ENCODE measurements at places on chromosomes 5 and 9.

- no peak for DNase-seq
Measured at GRCh38 chr9:7613931-7614330, 185.6 kb downstream of the DMAC1 start.

DNA sequence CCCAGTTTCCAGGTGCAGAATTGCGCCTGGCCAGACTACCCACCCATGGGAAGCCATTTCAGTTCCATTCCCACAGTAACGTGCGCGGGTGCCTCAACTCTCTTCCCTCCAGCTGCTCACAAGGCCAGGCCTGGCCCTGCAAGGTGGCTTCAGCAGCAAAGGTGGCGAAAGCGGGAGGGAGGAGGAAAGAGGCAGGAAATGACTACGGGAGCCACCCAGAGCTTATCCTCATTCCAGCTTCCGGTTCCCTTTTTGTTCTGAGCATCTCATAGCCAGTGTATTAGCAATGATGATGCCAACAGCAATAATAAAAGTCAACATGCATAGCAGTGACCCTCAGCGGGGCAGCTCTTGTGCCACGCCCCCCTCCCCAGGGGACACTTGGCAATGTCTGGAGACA is 101.5 kb upstream of the BOD1 start:
- DNase-seq: peak; percentile 41

DNA sequence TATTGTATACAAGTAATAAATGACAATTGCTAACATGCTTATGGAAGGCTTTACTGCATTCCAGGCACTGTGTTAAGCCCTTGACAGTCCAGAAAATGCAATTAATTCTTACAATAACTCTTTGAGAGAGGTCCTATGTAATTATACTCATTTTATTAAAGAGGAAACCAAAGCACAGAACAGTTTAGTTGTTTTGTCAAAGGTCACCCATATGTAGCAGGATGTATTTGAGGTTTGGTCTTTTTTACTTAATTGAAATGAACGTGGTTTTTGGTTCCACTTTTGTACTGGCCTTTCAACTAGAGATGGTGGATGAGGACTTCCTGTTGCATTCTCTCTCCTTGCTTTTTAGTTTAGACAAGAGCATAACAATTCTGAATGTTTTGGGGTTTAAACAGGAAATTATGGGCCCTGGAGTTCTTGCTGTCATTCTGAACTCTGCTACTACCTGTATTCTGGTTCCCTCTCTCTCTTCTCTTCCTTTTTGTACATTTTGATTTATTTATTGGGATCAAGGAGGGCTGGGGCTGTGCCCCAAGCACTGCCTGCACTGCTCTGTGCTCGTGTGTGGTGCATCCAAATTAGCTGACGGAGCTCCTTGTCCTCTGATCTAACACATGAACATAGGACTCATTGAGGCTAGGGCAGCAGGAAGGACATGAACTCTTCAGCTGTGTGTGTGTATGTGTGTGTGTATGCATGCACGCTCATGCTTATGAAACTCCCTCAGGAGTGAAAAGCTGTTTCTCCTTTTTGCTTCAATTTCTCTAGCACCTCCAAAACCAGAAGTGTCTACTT is 47.4 kb downstream of the SLC28A3 start:
- DNase-seq: no peak

GRCh38 chr5:32326216-32326772 is 13.6 kb upstream of the MTMR12 start:
- DNase-seq: no peak

- no peak for DNase-seq
Measured at GRCh38 chr9:109801484-109801883, 21.5 kb downstream of the PALM2AKAP2 start.

DNA sequence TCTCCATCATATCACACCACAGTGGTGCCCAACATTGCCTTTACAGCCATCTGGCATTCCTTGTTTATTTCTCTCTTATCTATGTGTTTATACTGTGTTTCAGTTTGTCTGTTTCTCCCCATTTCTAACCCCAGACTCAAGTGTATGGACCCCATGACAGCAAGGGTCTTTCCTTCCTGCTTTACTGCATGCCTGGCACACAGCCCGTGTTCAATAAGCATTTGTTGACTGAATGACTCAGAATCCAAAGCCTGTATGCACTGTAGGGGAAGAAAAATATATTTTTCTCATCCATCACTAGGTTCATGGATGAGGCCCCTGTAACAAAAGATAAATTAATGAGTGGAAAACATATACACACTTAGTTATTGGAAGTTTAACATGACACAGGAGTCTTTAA is 190.8 kb upstream of the SEMA6A start:
- DNase-seq: no peak

DNA sequence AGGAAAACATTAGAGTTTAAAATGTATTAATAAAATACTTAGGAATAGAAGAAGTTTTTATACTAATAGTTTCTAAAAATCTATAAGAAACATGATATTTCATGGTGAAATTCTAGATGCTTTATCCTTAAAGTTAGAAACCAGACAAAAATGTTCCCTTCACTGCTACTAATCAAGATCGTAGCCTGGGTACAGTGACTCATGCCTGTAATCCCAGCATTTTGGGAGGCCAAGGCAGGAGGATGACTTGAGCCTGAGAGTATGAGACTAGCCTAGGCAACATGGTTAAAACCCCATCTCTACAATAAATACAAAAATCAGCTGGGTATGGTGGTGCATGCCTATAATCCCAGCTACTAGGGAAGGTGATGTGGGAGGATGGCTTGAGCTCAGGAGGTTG is 30.4 kb upstream of the KLF9 start:
- no peak for DNase-seq

DNA sequence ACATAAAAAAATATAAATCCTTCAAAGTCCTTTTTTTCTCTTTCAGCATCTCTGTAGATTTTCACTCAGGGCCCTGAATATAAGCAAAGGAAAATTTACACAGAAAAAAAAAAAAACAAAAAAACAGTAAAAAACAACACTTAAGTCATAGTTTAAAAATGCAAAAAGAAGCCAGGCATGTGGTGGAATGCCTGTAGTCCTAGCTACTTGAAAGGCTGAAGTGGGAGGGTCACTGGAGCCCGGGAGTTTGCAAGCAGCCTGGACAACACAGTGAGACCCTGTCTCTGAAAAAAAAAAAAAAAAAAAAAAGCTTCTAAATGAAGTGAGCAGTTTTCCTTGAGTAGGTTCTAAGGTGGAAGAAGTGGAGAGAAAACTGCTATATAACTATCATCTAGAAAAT is 55.0 kb upstream of the BNC2 start:
- DNase-seq: no peak

- DNase-seq: no peak
Measured at GRCh38 chr9:133832877-133833276, 94.7 kb upstream of the SARDH start.

DNA sequence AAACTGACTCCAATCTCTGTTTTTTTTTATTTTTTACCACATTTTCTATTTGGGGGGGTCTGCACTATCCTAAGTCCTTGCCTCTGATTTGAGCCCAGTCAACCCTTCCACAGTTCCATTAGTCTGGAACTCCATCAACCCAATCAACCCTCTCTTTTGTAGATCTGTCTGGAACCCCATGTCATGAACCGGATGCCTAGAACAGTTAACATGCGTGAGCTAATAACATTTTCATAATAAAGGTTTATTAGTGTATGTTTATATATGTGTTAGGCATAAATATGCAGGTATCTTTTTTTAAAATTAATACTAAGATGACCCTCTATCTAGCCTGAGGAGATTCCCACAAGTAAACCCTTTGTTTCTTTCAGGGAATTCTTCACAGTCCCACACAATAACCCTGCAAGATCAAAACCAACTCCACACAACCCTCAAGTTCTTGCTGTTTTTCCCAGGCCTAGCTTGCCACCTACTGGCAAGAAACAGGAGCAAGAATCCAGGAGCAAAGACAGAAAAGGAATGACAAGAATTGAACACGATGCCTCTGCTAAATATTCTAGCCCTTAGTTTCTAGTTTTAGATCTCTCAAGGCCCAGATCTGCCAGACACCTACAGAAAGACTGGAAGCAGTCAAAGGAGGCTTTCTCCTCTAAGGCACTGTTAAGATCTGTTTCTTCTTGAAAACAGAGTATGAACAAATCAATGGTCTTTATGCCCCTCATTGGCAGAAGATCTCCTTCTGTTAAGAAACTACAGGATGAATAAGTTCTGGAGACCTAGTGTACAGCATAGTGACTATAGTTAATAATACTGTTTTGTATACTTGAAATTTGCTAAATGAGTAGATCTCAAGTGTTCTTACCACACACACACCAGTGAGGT is 100.4 kb downstream of the TRIM36 start:
- peak; percentile 29 for DNase-seq

- DNase-seq: no peak
Measured at GRCh38 chr5:115949096-115949495, 13.2 kb upstream of the LVRN start.

DNA sequence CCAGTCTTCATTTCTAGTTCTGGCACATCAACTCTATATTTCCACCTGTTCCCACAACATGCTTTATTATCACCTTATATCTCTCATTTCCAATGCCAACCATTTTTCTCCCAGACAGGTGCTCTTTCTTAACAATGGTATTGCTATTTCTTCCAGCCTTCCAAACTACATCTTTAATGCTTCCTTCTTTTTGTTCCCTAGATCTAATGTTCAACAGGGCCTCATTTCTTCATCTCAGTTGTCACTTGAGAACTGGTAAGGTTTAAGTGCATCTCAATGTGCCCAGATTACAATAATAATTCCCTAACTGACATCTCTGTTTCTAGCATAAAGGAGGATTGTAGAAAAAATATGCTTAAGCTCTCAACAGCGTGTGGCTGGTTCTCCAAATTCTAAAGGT is 272.6 kb downstream of the COX7C start:
- no peak for DNase-seq

DNA sequence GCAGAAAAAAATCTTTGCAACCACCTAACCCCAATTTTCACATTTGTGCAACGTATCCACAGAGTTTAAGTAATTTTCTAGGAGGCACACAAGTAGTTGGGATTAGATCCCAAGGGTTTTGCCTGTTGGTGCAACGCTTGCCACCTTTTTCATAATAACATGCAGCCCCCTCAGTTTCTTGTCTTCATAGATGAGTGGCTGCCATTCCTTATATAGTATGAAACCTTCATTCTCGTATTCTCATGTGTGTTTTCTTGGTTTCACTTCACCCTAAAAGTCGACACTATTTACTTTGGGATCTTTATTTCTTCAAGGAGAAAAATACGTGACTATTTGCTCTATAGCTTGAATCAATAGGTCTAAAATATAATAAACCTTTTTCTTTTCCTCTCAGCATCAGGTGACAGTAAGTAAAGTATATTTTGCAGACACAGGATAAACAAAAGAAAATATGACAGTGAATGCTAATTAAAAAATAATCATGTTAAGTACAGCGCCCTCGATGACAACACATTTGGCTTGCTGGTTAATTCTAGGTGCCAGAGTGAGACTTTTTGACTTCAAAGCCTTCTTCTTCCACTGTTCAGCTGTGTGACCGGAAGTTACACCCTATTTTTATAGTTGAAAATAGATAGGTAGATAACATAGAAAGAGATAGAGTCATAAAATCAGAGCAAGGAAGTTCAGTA is 342.8 kb upstream of the CCNG1 start:
- no peak for DNase-seq

GRCh38 chr9:77714077-77714549 is 66.0 kb upstream of the GNA14 start:
- no peak for DNase-seq

GRCh38 chr9:89154651-89155336 is 23.8 kb downstream of the SHC3 start:
- no peak for DNase-seq

DNA sequence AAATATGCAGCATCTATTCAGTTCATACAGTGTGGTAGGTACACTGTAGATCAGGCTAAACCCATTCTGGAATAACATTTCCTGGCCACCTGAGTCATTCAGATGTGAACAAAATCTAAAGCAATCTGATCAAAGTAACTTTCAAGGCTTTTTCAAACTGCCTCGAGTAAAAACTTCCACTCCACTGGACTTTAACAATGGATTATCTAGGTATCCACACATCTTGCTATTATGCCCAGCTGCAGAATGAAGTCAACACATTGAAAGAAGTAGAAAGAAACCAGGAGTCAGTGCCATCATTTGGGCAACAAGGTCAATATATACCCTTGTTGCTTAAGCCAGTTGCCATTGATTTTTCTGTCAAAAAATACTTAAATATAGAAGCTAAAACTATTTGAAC is 1352.6 kb upstream of the NUDT12 start:
- DNase-seq: no peak

GRCh38 chr9:14530366-14530765 is 162.9 kb downstream of the ZDHHC21 start:
- peak; percentile 84 for DNase-seq

- no peak for DNase-seq
Measured at GRCh38 chr5:4942831-4943178, 197.3 kb upstream of the ADAMTS16 start.

GRCh38 chr5:146007989-146008388 is 71.6 kb downstream of the SH3RF2 start:
- DNase-seq: no peak

DNA sequence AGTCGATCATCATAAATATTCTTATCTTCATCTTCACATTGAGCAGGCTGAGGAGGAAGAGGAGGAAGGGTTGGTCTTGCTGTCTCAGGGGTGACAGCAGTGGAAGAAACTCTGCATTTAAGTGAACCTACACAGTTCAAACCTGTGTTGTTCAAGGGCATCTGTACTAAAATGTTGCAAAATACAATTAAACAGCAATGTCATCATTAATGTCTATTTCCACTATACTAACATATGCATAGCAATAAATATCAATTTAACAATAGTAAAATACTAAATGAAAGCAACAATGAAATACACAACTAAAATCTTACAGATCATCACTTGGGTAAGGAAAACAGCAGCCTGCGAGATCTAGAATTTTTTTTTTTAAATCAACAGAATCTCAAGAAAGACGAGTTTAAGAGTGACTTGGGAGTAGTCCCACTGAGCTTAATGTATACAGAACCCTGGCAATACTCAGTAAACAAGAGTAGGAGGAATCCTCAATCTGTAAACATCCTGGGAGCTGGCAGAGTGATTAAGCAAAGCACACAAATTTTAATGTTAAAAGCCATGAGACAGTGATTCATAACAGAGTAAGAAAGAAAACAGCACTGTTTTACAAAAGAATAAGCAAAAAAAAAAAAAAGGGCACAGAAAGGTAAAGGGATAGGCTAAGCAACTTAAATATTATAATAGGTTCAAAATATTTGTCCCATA is 10.0 kb downstream of the HOMER1 start:
- no peak for DNase-seq

DNA sequence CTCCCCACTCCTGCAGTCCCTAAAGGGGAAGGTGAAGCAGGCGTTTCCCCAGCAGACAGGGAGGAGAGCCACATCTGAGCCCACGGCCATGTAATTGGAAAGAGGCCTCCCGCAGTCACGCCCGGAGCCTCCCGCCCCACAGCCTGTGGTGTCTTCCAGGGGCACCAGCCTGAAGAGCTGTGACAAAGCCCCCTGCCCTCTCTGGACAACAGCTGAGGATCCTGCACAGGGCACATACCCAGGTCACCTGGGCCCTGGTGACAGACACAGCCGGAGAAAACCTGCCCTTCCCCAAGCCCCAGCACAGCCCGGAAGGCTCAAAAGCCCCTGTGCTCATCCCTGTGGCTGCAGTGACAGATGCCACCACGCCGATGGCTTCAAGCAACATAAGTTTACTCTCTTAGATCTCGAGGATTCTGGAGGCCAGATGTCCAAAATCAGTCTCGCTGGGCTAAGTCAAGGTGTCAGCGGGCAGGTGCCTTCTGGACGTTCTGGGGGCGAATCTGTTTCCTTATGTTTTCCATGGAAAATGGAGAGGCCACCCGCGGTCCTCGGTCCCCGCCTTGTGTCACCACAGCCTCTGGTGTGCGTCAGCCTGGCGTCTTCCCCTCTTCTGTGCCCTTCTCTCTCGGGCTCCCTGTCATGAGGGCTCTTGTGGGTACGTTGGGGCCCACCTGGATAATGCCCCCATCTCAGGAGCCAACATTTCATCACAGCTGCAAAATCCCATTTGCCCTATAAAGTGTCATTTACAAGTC is 71.5 kb downstream of the PSMB7 start:
- DNase-seq: no peak
